ENCODE measurements at places on chromosomes 6 and 20. TPM values are rescaled to one million over a fixed set of nuclear protein-coding genes. Genes with fewer than 3 reads are reported as not detected.

FOXS1 gene
- not detected for total RNA-seq

EPPIN gene
- not detected for total RNA-seq

KHDC1L gene
- total RNA-seq, result not detected

SLC26A8 gene
- not detected for total RNA-seq

RBBP8NL gene
- total RNA-seq, result not detected

BCAS4 gene
- 23.7 TPM for total RNA-seq

PRSS16 gene
- not detected for total RNA-seq

DDX27 gene
- 25.1 TPM for total RNA-seq

GRM4 gene
- total RNA-seq, result not detected

PTK7 gene
- 96.6 TPM for total RNA-seq

CSTF1 gene
- total RNA-seq, result 34.0 TPM

SLC24A3 gene
- under 0.01 TPM for total RNA-seq
